ENCODE measurements at places on chromosomes 3 and 15.

DNA sequence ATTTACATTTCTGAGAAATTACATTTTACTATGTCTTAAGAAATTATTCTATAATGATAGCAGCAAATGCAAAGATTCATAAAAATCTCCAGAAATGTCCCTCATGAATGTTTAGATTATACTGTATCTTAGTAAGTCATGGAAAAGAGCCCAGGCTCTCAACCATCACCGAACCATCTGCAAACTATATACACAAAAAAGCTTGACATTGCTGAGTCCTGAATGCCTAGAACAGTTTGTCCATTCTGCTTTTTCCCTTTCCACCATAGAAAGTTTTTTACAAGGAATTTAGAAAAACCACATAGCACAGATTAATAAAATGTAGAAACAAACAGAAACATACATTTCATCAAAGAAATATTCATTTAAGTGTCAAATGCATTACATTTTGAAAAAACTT is 83.6 kb downstream of the MYO9A start:
- no peak for DNase-seq

GRCh38 chr3:108088697-108089096 is 2.1 kb downstream of the CD47 start:
- DNase-seq: peak; percentile 41

DNA sequence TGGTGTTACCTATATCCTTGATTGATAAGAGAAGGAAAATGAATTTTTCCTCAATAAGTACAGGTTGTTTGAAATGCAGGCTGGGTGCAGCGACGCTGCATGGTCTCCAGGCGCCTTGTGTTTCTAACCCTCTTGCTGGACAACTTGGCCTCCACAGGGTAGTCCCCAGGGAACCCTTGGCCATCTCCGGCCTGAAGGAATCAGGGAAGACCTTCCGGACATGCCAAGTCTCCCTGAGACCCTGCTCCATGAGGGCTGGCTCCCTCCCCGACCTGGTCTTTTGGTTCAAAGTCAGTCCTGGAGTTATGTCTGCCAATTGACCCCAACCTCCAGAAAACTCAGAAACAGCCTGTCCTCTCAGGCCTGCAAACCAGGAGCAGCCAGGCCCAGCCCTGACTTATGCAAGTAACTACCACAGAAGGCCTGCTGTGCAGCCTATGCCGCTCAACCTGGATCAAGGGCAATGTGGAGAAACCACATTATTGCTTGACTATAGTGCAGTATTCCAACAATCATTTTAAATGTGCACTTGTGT is 98.3 kb downstream of the LIPC start:
- DNase-seq: no peak

- no peak for DNase-seq
These were observed 143.4 kb downstream of the GREM1 start for GRCh38 chr15:32861174-32861573.

DNA sequence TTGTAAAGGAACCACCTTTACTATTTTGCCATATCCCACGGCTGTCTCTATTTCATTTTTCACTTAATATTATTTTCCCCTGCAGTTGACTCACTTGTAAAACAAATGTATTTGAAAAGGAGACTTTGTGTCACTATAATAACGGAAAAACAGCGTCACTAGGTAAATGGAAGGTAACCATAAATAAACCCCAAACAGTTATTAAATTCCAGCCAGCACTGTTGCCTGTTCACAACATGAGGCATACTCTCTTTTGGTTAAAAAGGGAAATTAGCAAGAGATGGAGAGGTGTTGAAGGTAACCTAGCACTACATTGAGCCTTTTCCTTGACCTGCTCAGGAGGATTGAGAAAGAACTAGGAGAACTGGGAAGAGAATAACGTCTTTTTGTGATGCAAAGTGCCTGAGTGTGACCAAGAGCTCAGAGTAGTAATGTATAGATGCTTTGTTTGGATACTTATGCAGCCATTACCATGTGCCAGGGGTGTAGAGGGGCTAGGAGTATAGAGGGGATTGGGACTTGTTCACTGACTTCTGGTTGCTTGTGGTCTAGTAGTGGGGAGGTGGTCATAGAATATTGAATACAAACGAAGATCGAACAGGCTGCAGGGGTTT is 19.6 kb downstream of the FLNB start:
- no peak for DNase-seq

GRCh38 chr15:29819979-29820378 is 2.3 kb downstream of the TJP1 start:
- no peak for DNase-seq

GRCh38 chr15:79373728-79374127 is 58.4 kb upstream of the MINAR1 start:
- no peak for DNase-seq

DNA sequence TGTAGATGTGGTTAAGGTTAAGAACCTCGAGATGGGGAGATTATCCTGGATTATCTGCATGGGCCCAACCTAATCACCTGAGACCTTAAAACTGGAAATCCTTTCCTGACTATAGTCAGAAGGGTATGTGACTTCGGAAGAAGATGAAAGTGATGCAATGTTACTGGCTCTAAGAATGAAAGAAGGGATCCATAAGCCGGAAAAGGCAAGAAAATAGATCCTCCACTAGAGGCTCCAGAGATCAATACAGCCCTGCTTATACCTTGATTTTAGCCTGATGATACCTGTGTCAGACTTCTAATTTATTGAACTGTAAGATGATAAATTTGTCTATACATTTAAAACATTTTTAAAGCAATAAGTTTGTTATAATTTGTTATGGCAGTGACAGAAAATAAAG is 21.5 kb upstream of the GASK1A start:
- no peak for DNase-seq

Data from fibroblast of skin of right biceps (primary cell).